Central memory CD4-positive, alpha-beta T cell (primary cell): ENCODE measurements at places on chromosomes 16 and 17.

GRCh38 chr17:2023256-2023655 is 1.9 kb downstream of the RTN4RL1 start:
- no peak for DNase-seq

GRCh38 chr16:16025214-16025968 is 76.0 kb downstream of the ABCC1 start:
- DNase-seq = peak; percentile 67

GRCh38 chr17:78785663-78786057 is 3.6 kb upstream of the CYTH1 start:
- DNase-seq = no peak

- no peak for DNase-seq
Observed at GRCh38 chr16:6009151-6009550, 911.6 kb upstream of the EEF2KMT start.

- no peak for DNase-seq
Observed at GRCh38 chr16:60203525-60204124, 1469.5 kb upstream of the GOT2 start.

DNA sequence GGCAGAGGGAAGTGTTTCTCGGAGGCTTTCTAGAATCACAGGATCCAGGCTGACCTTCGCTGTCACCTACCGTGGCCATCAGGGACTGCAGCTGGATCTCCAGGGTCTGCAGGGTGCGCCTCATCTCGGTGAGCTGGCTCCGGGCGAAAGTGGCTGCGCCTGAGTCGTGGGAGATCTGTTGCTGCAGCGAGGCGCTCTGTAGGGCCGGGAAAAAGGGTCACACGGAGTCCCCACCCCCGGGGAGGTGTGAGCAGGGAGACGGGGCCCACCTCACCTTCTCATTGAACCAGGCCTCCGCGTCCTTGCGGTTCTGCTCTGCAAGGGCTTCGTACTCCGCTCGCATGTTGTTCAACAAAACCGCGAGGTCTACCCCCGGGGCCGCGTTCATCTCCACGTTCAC is 2.9 kb downstream of the KRT28 start:
- DNase-seq = no peak

GRCh38 chr17:16467044-16467443 is 24.9 kb downstream of the LRRC75A start:
- DNase-seq = no peak

- DNase-seq = no peak
Observed at GRCh38 chr17:17566896-17567513, 24.5 kb downstream of the PEMT start.

DNA sequence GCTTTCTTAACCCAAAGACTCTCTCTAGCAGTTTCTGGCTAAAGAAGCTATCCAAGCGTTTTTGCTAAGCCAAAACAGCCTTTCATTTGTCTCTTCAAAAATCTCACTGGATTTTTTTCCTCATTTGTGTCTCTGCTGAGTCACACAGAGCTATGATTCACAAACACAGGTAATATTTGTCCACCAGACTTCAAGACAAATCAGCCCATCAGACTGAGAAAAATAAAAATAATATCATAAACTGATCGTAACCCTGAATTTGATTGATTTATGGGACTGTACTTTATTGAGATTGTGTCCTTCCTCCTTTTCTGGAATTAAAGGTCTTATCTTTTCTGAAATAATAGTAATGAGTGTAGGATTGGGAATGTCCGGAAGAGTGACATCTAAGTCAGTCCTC is 25.8 kb downstream of the TRIM16 start:
- DNase-seq = no peak

DNA sequence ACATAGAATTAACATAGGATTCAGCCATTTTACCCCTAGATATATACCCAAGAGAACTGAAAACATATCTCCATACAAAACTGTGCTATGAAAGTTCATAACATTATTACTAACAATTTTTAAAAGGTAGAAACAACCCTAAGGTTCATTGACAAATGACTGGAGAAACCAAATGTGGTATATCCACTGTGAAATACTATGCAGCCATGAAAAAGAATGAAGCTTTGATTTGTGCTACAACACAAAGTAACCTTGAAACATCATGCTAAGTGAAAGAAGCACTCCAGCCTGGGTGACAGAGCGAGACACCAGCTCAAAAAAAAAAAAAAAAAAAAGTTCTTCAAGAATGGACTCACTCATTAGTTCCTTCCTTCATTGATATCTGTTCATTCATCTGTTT is 580 bp downstream of the CD300LD start:
- DNase-seq = no peak

DNA sequence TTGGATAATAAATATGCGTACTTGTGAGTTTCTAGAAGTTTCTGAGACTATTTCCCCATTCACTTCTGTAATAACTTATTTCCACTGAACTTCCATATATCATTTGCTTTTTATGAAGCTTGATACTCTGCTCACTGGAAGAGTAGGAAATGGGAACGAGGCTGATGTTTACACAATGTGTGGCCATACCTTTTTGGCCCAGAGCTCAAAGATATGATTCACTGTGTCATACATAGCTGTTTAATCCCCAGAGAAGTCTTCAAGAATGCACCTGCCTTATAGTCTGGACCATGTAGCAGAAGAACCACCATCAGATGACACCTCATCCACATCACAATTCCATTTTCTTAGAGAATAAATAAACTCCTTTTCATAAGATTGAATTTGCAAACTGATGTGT is 40.3 kb upstream of the TEKT3 start:
- no peak for DNase-seq

DNA sequence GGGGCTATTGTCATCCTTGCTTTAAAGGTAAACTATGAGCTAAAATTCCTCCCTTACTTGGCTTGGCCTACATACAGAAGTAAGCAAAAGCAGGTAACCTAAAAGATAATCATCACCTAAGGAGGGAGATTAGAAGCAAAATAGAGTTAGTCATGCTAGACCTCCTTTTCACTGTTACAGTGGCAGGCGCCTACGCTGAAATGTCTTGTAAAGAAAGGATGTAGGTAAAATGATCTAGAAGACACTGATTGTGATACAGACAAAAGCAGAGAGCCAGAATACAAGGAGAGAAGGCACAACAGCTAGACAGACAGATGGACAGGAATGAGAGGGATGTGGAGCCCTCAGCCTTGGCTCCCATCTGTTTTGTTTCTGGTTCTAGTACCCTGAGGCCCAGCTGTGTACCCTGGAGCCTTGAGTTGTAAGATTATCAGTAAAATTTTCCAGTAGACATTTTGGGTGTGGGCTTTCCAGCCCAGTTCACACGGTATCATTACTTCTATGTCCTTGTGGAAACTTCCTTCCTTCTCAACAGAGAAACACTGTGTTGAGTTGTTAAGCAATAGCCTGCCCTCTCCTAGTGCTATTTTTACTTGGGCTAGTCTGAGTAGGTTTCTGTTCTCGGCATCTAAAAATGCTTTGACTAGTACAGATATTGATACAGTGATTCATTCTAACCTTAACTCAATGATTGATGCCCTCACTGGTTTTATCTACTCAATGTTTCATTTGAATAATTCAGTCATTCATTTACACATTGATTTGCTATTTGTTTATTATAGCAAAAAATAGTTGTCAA is 7.7 kb upstream of the C16orf78 start:
- DNase-seq = no peak

- DNase-seq = no peak
Observed at GRCh38 chr16:55002419-55002818, 71.8 kb downstream of the IRX5 start.

- no peak for DNase-seq
Observed at GRCh38 chr17:9247401-9247938, 226.2 kb downstream of the NTN1 start.

- DNase-seq = no peak
Observed at GRCh38 chr17:8223356-8224126, 13.2 kb upstream of the AURKB start.

DNA sequence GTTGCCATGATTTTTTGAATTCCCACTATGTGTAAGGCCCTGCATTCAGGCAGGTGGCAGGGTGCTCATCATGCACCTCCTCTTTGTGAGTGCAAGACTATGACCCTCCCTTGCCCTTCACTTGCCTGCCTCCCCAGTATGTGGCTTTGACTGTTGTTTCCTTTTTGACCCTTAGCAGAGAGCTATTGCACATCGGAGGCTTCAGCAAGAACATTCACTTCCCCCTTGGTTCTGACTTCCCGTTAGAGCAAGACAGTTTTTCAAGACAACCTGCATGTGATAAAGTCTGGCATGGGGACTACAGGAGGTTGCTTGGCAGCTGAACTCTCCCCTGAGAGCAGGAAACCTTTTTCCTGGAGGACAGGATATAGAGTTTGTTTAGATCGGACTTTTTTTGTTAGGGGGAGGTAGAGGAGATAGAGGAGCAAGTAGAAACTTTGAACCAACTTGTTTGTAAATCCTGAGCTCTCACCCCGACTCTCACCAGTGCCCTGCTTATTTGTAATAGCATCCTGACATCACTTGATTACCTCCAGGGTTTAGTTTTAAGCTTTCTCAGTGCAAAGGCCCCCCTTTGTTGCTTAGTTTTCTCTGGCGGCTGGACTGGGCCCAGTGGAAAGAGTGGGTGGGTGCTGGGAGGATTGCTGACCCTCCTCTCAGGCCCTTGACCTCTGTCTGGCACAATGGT is 34.3 kb downstream of the LIMD2 start:
- DNase-seq = no peak

DNA sequence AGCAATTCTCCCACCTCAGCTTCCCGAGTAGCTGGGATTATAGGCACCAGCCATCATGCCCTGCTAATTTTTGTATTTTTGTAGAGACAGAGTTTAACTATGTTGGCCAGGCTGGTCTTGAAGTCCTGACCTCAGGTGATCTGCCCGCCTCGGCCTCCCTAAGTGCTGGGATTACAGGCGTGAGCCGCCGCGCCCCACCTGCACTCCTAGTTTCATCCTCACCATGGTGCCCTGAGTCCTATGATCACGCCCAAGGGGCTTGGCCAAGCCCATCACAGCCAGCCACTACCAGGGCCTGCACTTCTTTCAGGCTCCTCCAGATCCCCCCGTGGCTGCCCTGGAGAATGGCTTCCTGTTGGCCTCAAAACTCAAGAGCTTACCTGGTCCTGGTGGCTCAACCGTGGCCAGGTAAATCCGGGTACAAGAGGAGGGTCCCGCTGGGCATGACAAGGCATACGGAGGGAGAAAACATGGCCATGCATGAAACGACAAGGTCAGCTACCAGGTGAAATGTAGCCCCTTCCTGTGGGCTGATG is 20.4 kb upstream of the TFAP4 start:
- no peak for DNase-seq

DNA sequence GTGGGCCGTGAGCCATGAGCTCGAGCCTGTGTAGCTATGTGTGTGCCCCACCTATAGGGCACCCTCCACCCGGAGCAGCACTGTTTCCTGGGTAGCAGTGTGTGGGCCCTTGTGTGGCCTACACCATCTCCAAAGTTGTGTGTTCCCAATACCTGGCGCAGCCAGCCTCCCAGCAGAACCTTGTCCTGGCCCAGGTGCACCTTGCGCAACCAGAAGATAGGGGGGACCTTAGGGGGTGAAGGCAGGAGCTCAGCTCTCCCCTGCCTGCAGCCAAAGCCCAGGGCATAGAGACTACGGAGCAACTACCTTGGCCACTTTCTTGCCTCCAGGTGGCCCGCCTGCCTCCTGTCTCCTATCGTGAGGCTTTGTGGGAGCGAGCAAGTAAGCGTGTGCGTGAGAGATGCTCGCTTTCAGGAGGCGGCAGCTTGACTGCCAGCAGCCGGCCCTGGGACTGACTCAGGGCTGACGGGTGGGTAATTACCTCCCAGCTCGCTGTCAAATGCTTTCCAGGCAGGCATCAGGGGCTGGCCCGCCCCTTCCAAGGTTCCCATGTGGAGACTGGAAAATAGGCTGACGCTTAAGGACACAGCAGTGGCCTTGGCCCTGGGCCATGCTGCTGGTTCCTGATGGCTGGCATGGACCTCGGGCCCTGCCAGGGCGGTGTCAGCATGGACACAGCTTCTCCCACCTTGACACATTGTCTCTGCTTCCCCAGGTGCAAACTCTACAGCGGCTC is 19.0 kb downstream of the TRAF7 start:
- DNase-seq = no peak

- DNase-seq = no peak
Observed at GRCh38 chr16:2726923-2727322, 6.9 kb upstream of the PRSS27 start.

DNA sequence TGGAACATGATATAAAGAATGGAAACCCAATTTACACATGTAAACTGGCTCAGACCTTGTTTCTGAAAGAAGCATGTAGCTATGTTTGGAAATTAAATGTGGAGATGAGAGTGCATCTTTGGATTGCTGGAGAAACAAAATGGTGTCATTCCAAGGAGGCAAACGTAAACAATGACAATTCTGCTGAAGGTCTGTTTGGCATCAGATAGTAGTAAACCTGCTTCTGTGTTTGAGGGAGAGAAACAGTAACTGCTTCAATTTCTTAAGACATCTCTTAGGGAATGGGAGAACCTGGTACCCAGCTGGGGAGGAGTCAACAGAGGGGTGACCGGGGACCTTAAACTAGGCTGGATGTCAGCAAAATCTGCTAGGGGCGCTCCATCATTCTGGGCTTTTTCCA is 23.5 kb downstream of the GPRC5B start:
- no peak for DNase-seq

DNA sequence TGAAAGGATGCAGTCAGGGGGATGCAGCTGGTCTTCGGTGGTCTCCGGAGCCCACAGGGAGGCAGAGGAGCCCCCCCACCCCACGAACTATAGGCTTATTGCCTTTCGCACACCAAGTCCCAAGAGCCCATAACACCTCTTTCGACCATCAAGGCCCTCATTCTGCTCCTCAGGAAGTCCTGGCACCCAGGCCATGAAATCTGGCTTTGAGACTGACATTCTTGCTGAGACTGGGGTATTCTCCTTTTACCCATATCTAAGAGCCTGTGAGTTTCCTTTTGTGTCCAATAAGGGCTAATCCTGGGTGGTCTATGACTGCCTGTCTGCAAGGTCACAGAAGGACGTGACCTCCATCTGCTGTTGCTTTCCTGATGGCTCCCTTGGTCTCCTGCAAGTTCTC is 6.4 kb upstream of the ARL4D start:
- no peak for DNase-seq

DNA sequence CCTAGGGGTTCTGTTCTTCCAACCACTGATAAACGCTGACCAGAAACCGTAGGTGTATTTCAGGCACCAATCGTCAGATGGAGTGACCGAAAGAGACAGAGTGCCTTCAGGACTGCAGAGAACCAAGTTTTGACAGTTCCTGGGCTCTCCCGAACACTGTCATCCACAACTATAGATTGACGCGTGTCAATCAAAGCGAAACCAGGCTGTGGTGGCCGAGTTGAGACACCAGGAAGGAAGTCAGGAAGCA is 11.9 kb upstream of the AURKB start:
- no peak for DNase-seq

DNA sequence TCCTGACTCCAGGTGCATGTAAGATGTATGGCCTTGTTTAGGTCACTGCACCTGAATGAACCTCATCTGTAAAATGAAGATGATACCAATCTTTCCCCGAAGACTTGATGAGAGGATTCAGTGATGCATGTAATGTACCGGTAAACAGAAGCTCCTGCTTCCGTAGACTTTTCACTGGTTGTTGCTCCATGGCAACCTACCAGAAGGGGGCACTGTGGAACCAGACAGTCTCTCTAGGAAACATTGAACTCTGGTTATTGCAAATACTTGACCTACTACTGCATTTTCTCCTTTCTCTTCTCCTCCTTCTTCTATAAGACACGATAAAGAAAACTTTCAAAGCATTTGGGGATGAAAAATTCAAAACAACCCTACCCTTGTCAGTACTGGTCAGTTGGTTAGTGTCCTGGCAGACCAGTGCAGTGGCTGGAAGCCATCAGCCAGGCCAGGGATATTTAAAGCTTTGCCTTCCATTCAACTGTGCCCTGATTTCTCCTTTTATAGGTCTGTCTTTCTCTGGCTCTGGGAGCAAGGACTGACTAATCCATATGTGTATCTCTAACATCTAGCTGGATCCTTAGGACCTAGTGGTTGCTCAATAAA is 667.4 kb upstream of the SALL1 start:
- DNase-seq = no peak

GRCh38 chr16:4384509-4384942 is 12.9 kb downstream of the VASN start:
- no peak for DNase-seq
